Heart right ventricle (tissue), 16 donors: ENCODE measurements at places on chromosomes 4 and X. TPM values are rescaled to one million over a fixed set of nuclear protein-coding genes. Genes with fewer than 3 reads are reported as not detected.

DNA sequence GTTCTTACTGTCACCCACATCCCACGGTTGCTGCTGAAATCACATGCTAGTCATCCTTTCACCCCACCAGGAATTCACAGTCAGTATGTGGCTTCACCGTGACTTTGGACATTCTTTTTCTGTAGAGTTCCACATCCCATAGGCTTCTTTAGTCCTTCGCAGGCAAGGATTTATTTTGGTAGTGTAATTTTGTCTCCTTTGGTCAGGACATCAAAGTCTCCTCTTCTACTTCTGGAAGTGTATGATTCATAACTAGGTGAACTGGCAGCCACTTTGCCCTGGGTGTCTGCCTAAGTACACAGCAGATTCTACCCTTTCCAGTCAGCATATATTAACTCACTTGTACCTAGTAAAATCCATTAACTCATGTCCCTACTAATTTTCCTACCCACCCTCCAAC, 38.3 kb upstream of the MMAA start:
- DNase-seq: no peak

DNA sequence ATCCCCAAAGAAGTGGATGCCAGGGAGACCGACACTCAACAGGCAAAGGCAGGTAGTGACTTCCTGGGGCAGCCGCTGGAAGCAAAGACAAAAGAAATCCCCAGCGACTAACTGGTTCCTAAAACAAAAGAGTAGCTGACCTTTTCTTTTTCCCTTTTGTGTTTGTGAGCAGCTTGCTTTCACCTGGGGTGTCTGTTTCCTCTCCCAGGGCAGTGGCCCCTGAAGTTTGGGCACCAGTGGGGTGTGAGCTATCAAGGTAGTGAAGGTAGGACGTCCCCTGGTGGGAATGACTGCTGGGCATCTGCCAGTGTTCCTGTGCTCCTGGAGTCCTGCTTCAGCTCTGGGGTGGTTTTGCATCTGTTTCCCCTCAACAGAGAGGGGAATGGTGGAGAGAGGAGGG, 41.6 kb upstream of the STIM2 start:
- no peak for DNase-seq

DNA sequence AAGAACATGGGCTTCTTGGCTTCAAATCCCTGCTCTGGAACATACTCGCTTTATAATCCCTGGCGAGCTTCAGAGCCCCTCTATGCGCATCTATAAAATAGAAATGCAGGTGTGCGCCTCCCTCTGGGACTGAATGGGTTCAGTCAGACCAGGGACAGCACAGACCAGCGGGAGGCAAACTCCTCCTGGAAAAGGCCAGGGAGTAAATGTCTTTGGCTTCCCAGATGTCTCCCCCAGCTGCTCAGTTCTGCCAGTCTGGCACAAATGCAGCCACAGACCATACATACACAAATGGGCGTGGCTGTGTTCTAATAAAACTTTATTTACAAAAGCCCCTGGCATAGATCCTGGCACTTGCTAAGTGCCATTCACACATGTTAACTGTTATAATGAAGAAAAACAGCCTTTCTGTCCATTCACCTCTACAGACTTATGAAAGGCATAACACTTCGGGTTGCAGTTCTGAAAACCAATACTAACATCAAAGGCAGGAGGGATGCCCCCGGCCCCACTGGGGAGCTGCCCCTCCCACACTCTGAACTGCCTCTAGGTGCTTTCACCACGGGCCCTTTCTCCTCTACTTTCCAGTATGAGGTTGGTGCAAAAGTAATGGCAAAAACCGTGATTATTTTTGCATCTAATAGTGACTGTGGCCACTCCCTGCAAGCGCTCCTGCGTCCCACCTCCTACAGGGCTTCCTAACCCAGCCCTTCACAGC, 4.6 kb downstream of the JAKMIP1 start:
- DNase-seq: no peak

The DCTD gene
- 36.8 TPM for total RNA-seq

The TEX13D gene
- total RNA-seq: not detected
